Heart right ventricle (tissue), 16 donors: ENCODE measurements at places on chromosomes 6 and 20. TPM values are rescaled to one million over a fixed set of nuclear protein-coding genes. Genes with fewer than 3 reads are reported as not detected.

DNA sequence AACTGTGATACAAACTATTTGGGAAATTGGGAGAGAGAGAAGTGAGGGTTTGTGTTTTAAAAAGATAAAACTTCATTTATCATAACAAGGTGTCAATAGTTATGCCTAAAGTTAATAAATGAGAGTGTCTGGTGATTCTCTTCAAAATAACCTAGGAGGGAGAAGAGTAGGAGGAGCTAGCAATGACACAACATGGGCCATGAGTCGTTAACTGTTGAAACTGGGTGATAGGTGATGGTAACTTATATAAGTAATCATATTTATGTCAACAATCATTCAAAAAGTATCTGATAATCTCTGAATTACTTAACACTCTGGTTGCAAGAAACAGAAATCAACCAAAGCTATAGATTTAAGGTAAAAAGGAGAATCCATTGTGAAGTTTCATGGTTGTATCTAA is 46.8 kb upstream of the INSM1 start:
- peaks cover 6% of the 10 kb centered on the region for H3K4me1 ChIP-seq
- no peaks in the 10 kb centered on the region for H3K27me3 ChIP-seq
- no peak overlapping the region for H3K27ac ChIP-seq
- no peaks in the 10 kb centered on the region for H3K36me3 ChIP-seq
- no peak overlapping the region for H3K4me3 ChIP-seq

- no peaks in the 10 kb centered on the region for H3K4me1 ChIP-seq
- H3K36me3 ChIP-seq = no peaks in the 10 kb centered on the region
- no peak for DNase-seq
- no peak overlapping the region for H3K27ac ChIP-seq
- H3K4me3 ChIP-seq = peak overlapping the region; percentile 36
Measured at GRCh38 chr6:156175433-156175832, 601.7 kb upstream of the ARID1B start.

GRCh38 chr6:92023410-92023966 is 1395.9 kb downstream of the EPHA7 start:
- no peaks in the 10 kb centered on the region for H3K4me1 ChIP-seq
- no peak overlapping the region for H3K27ac ChIP-seq
- no peak for DNase-seq
- H3K36me3 ChIP-seq = no peaks in the 10 kb centered on the region
- no peak overlapping the region for H3K4me3 ChIP-seq
- no peaks in the 10 kb centered on the region for H3K27me3 ChIP-seq

- H3K36me3 ChIP-seq = no peaks in the 10 kb centered on the region
- H3K4me3 ChIP-seq = no peak overlapping the region
- no peaks in the 10 kb centered on the region for H3K4me1 ChIP-seq
Measured at GRCh38 chr20:10826111-10826510, 152.3 kb upstream of the JAG1 start.

DNA sequence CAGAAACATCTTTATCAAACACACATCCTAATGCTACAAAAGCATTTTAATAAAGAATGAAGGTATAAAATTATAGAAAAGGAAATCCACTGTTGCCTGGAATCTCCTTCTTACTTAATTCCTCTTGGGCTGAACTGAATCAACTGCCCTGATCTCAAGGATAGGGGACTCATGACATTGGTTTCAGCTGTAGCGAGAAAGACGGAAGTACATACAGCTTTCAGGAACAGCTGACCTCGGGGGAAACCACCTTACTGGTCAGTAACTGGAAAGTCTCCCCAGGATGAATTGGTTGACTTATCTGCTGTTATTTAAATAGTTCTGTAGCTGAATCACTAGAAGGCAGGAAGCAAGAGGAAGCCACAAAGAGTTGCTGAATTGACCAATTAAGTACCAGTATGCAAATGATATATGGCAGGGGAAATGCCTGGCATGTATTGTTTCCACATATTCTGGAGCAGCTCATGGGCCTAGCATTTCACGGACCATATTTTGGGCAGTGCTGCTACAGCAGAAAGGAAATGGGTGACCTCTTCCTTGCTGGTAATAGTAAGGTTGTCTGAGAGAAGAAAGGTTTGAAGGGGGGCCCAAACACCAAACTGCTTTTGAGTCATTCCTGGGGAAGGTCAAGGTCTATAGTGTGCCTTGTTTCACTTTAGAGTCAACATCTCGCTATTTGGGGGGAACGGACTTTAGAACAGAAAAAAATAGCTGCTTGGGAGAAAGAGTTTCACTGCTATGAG is 43.7 kb upstream of the MAP7 start:
- no peaks in the 10 kb centered on the region for H3K27me3 ChIP-seq
- no peaks in the 10 kb centered on the region for H3K4me1 ChIP-seq
- no peak overlapping the region for H3K27ac ChIP-seq
- no peaks in the 10 kb centered on the region for H3K36me3 ChIP-seq
- no peak overlapping the region for H3K4me3 ChIP-seq
- no peak for DNase-seq

DNA sequence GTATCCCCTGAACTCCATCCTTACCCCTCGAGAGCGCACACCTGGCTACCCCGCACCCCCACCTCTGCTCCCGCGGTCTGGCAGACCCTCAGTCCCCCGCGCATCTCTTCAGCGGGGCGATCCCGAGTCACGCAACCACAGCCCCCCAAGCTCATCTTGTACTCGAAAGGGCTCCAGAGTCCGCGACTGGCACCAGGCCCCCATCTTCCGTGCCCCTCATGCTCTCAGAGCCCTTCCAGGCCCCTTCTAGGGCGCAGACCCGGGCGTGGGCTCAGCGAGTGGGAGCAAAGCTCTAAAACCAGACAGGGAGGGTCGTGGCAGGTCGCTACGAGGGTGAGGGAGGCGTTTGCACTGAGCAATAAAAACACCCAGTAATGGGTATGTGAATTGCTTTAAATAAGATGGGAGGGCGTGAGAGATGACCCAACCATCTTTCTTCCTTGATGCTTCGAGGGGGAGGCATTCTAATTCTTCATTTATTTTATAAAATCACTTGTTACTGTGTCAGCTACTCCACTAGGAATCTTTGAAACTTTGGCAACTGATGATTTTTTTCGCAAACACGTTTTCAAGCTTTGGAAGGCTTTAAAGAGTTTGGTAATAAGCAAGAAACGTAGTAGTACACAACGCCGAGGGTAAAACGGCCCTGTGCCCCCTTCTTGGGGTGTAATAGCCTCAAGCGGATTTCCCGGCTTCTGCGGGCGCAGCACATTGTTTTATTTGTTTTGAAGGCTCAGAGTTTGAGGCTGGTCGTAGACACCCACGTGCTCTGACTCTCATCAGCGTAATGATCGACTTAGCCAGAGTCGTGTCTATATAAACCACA is 42.6 kb upstream of the SUPT3H start:
- no peak for DNase-seq
- H3K4me3 ChIP-seq = peak overlapping the region; percentile 72

GRCh38 chr6:138115877-138116660 is 8.8 kb upstream of the PERP start:
- H3K36me3 ChIP-seq = no peaks in the 10 kb centered on the region
- H3K4me1 ChIP-seq = no peaks in the 10 kb centered on the region
- no peak overlapping the region for H3K27ac ChIP-seq
- DNase-seq = peak; percentile 34
- H3K4me3 ChIP-seq = no peak overlapping the region

DNA sequence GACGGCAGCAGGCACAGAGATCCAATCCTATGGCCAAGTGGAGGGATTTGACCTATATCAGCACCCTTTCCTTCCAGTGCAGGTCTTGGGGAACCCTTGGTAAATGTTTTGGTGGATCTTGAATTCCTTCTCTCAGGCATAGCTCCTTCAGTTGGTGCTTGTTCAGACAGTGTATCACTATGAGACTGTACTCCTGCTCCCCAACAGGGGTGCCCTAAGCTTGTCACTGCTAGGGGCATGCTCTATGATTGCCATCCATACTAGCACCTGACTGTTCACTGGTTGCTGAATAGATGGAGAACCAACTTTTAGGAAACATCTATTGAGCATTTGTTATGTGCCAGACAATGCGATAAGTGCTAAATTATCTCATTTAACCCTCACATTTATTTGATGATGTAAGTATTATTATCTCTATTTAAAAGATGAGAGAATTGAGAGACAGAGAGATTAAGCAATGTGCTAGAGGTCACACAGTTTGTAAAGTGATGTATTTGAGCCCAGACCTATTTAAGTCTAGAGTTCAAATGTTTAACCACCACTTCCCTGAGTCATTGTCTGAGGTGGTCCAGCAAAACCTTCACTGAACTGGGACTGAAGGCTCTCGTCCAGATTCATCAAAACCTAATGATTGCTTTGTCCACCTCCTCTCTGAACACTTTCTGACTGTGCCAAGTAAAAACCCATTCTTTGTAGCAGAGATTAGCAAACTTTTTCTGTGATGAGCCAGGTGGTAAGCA is 34.3 kb downstream of the ADGRF1 start:
- no peaks in the 10 kb centered on the region for H3K27me3 ChIP-seq
- H3K36me3 ChIP-seq = no peaks in the 10 kb centered on the region
- DNase-seq = no peak
- H3K27ac ChIP-seq = no peak overlapping the region
- H3K4me1 ChIP-seq = no peaks in the 10 kb centered on the region

DNA sequence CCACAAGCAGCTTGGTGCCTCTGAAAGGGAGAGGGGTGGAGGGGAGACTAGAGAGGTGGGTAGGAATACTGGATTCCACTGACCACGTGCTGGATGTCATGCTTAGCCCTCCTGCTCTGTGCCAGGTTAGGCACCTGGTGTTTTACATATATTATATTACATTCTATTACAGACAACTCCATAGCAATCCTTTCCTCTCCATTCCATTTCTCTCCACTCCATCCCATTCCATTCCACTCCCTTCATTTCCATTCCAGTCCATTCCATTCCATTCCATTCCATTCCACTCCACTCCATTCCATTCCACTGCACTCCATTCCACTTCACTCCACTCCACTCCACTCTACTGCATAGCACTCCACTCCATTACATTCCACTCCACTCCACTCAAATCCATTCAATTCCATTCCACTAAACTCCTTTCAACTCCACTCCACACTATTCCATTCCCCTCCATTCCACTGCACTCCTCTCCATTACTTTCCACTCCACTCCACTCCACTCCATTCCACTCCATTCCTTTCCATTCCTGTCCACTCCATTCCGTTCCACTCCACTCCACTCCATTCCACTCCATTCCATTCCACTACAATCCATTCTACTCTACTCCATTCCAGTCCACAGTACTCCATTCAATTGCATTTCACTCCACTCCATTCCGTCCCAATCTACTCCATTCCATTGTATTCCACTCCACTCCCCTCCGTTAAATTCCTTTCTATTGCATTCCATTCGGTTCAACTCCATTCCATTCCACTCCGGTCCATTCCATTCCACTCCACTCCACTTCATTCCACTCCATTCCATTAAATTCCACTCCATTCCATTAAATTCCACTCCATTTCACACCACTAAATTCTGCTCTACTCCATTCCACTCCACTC is 27.2 kb upstream of the DEFB125 start:
- no peaks in the 10 kb centered on the region for H3K36me3 ChIP-seq
- no peak overlapping the region for H3K4me3 ChIP-seq
- DNase-seq = no peak
- no peak overlapping the region for H3K27ac ChIP-seq
- H3K27me3 ChIP-seq = no peaks in the 10 kb centered on the region

DNA sequence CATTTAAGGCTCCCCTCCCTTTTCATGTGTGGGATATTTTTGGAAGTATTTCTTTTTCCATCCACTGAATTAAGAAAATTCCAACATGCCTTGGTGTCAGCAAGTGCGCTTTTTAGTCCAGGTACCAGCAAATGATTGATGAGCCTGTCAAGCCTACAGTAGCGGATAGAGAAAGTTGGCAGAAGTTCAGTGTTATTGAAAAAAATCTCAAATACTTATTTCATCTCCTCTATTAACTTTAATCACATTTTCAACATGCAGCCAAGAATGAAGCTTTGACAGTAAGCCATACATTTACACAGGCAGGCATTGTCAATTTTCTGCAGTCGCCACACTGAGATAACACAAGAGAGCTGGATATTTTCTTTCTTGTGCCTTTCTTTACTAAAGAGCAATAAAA is 50.4 kb downstream of the BLOC1S5 start:
- no peaks in the 10 kb centered on the region for H3K36me3 ChIP-seq
- no peak overlapping the region for H3K4me3 ChIP-seq
- H3K27me3 ChIP-seq = no peaks in the 10 kb centered on the region

GRCh38 chr6:139409026-139409425 is 34.6 kb upstream of the CITED2 start:
- no peak overlapping the region for H3K27ac ChIP-seq
- no peak for DNase-seq
- no peaks in the 10 kb centered on the region for H3K27me3 ChIP-seq
- H3K36me3 ChIP-seq = no peaks in the 10 kb centered on the region
- no peak overlapping the region for H3K4me3 ChIP-seq

The EPHA7 gene
- 9.1 TPM for total RNA-seq

The DOK5 gene
- total RNA-seq = 2.5 TPM

The SLC17A1 gene
- not detected for total RNA-seq

The SSTR4 gene
- total RNA-seq = not detected

The HLA-DQB1 gene
- total RNA-seq = 73.7 TPM

The SMOC2 gene
- 10.6 TPM for total RNA-seq

The AKAP7 gene
- total RNA-seq = 15.4 TPM

The SRC gene
- total RNA-seq = 2.4 TPM
